ENCODE measurements at places on chromosomes 2 and 18. TPM values are rescaled to one million over a fixed set of nuclear protein-coding genes. Genes with fewer than 3 reads are reported as not detected.

- DNase-seq = no peak
These were observed 18.8 kb downstream of the HJURP start for GRCh38 chr2:233835230-233836186.

DNA sequence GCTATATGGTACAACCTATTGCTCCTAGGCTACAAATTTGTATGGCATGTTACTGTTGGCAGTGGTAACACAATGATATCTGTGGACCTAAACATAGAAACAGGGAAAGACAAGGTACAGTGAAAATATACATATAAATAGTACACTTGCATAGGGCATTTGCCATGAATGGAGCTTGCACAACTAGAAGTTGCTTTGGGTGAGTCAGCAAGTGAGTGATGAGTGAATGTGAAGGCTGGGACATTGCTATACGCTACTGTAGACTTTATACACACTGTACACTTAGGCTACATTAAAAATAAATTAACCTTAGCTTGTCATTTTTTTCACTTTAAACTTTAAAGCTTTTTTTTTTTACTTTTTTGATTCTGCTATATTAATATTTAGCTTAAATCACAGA is 500.0 kb upstream of the SETBP1 start:
- no peak for DNase-seq

DNA sequence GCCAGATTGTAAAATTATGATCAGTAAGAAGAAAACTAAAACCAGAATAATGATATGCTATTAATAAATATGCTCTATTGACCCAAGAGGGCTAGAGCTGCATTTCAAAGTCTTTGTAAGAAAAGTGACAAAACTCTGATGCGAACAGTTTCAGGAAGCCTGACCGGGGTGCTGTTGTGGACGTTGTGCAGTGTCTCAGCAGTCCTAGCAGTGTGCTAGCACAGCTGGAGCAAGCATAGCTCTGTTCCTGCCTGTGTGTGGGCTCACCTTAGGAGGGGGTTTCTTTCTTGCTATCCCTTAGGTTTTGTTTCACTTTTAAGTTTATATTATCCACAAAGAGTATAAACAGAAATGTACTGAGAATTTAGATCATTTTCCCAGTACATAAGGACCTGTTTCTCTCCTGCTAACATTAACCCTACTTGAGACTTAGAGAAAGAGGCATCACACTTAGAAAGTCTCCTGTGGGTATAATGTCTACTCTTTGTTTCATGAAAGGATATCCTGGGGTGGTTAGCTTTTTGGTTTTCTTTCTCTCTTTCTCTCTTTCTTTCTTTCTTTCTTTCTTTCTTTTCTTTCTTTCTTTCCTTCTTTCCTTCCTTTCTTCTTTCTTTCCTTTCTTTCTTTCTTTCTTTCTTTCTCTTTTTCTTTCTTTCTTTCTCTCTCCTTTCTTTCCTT is 124.5 kb downstream of the TMEM182 start:
- no peak for DNase-seq

BCL11A gene
- total RNA-seq = 8.1 TPM

- no peak for DNase-seq
These were observed 17.9 kb upstream of the ALPI start for GRCh38 chr2:232438091-232438490.

LIMS3 gene
- total RNA-seq = not detected

DNA sequence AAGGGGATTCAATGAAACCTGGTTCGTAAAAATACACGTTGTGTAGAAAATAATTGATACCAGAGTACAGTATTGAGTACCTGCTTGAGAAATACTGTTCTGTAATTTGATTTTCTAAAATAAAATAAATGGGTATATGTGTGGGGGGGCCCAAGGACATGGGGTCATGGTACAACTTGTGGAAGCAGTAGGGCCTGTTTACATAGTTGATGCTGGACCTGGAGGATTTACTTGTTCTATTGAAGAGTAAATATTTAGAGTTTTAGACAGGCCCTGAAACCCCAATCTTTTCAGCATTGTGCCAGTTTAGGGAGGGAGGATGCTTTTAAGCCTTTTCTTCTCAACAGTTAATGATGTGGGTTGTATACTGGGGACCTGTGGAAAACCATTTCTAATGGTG is 11.7 kb downstream of the CERS6 start:
- DNase-seq = no peak

GRCh38 chr2:5740053-5740452 is 47.9 kb downstream of the SOX11 start:
- no peak for DNase-seq

CRYBA2 gene
- not detected for total RNA-seq

TTN gene
- total RNA-seq = 0.07 TPM

PHLPP1 gene
- total RNA-seq = 32.8 TPM

GRCh38 chr18:35155398-35156117 is 85.3 kb upstream of the ZNF397 start:
- no peak for DNase-seq

DNA sequence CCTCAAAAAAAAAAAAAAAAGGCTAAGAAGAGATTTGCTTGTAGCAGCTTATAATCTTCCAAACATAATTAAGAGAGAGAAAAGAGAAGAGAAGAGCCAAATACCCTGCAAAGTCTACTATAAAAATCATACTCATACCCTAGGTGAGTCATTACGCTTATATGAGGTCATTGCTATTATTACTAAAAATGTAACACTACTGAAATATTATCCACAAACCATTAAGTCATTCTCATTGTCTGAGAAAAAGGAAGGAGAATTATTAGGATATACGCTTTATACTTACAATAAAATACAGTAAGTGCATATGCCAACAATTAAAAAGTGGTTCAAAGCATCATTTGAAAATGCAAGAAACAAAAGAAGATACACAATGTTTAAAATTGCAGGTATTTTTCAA is 66.5 kb downstream of the COLEC12 start:
- DNase-seq = no peak

GRCh38 chr2:88656690-88657089 is 29.4 kb upstream of the EIF2AK3 start:
- DNase-seq = no peak

DNA sequence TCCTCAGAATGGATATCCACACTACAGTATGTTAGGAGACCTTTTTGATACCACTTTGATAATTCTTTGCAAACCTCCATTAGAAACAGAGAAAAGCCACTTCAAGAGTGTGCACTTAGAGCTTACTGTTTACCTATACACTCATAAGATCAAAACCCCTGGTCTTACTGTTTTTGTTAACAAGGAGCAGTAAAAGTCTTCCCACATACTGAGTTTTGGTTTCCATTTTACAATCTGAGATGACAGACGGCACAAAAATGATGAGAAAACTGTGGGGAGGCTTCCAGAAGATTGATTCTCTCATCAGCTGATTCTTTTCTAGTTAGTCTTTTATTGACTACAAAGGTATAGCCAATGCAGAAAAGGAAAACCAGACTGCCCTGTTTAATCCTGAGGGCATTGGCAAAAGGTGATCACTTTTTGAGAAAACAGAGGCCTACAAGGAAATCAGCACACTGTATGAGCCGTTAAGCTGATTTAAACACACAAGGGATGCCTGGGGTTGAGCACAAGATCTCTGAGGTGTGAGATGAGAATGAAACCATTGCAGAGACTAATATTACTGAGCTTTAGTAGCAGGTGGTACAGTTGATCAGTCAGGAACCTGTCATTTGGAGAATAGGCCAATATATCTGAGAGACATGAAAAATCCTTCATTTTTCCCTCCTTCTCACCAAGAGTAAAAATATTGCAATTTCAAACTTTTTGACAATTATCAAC is 368.6 kb downstream of the GRB14 start:
- DNase-seq = no peak

GRCh38 chr18:59760619-59761600 is 63.7 kb upstream of the CCBE1 start:
- no peak for DNase-seq

DNA sequence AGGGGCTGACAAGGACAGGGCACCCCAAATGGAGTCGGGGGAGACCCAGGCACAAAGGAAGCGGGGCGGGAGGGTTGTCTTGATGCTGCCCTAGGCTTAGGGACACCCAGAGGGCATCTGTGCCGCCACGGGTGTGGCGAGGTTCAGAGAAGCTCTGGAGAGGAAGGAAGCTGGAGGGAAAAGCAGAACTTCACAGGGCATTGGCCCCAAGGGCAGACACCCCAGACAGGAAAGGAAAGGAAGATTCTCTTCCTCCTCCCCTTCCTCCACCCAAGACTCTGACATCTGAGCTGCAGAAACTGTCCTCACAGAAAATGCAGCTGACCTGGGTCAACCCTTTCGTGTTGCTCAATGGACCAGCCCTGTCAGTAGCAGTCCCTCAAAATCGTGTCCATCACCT is 25.6 kb downstream of the DNMT3A start:
- no peak for DNase-seq

All from Calu3 (cell line).